Activated naive CD4-positive, alpha-beta T cell treated with anti-CD3 and anti-CD28 coated beads, Interleukin-2, amount 50 U/mL, for 72 hours (primary cell): ENCODE measurements at places on chromosomes 3 and 15.

DNA sequence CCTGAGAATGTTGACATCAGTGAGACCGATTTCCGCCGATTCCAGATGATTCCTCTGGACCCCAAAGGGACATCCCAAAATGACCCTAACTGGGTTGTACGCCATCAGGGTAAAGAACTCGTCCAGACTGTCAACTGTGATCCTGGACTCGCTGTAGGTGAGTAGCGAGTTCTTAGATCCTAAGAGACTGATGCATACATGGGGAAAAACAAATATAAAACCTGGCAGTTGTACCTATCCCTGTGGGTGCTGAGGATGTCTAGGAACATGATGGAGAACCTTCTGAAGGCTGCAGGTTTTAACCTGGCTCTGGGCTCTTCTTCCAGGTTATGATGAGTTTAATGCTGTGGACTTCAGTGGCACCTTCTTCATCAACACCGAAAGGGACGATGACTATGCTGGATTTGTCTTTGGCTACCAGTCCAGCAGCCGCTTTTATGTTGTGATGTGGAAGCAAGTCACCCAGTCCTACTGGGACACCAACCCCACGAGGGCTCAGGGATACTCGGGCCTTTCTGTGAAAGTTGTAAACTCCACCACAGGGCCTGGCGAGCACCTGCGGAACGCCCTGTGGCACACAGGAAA, 12.3 kb downstream of the THBS1 start:
- DNase-seq, result no peak

DNA sequence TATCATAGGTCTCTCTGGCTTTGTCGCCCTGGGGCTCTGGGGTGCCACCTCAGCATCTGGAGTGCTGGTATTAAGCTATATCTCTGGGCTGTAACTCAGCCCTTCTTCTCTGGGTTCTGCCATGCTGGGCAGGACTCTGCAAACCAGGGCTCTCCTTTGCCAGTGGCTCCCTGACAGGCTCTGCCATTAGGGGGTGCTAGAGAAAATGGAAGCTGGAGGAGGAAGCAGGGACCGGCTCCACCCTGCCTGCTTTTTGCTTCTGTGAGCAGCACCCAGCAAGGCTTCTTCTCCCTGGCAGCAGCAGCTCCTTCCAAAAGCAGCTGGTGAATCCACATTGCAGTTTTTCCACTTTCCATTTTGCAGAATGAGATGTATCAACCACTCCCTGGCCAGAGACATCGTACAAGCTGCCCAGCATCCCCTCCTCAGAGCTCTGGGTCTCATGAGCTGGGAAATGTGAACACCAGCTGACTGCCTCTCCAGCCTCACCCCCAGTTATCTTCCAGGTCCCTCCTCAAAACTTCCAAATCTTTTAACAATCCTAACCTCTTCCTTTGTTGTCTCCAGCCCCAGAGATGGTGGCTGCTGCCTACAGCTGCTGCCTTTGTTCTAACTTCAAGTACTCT, 165.0 kb downstream of the ABHD5 start:
- DNase-seq, result peak; percentile 63

DNA sequence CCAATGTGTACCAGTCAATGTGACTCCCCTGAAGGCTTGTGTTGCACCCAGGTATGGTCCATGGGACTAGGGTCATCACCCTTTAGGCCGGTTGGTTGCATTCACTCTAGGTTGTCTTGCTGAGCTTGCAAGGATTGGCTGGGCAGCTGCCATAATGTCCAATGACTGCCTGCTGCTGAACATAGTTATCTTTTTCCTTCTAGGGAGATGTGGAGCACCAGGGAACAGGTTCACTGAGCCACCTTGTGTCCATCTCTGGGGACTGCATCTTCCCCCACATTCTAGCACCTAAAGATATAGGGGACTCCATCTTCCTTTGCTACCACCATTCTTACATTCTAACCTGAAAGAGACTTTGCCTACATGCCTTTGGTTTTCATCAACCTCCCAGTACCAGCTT, 580.4 kb upstream of the TBL1XR1 start:
- DNase-seq, result no peak

GRCh38 chr3:28972921-28973320, 307.9 kb upstream of the RBMS3 start:
- no peak for DNase-seq

DNA sequence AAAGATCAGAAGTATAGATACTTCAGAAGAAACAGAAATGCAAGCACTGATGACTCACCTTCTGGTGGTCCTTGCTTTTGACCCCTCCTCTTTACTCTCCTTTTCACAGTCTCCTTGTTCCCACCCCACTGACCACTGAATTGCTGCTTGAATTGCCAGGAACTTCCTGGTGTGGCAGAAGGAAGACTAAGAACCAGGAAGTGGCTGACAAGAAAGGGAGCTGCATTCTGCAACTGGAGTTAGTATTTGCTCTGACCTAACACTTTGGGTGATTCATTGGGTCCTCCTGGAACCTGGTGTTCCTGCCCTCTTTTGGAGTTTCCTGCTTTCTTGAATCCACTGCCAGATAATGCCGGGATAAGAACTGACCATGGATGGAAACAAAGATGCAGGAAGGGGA, 23.0 kb downstream of the KY start:
- no peak for DNase-seq

DNA sequence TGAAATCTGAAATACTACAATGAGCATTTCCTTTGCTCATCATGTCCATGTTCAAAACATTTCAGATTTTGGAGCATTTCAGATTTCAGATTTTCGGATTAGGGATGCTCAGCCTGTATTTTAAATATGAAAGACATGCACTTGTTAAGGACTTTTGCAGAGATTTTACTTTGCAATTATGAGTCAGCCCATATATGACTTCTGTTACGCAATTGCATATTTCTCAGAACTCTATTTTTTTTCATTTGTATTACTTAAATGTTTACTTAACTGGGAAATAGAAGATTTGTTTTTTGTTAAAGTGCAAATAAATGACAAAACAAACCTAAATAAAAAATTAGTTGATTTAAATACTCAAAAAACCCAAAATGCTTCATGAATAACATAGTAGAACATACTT, 376.2 kb downstream of the ZBTB20 start:
- no peak for DNase-seq
